Mesothelial cell of epicardium (in vitro differentiated cells): ENCODE measurements at places on chromosomes 1 and 21.

GRCh38 chr1:72122099-72122880, 160.0 kb downstream of the NEGR1 start:
- no peak for DNase-seq

DNA sequence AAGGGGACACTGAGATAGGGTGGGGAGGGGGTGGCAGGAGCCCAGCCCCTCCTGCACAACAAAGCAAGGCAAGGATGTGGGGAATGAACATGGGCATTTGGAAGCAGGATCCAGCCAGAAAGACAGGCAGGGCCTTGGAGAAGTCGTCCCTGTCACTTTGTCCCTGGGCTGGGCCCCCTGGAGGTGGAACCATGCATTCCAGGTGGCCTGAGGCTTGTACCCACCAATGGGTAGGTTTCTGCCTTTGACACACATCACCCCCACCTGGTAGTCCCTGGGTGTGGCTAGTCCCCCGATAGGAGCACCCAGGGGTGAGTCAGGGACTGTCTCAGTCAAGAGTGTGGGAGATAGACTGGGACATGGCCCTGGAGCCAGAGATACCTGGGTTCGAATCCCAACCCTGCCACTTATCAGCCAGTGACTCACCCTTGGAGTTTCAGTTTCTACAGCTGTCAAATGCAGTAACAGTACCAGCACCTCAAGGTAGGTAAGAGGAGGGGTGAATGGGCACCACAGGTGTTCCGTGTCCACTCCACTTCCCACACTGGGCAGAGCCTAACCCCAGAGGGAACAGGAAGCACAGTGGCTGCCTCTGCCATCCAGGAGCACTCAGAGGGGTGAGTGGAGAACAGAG, 10.0 kb downstream of the PLA2G2D start:
- DNase-seq = no peak

DNA sequence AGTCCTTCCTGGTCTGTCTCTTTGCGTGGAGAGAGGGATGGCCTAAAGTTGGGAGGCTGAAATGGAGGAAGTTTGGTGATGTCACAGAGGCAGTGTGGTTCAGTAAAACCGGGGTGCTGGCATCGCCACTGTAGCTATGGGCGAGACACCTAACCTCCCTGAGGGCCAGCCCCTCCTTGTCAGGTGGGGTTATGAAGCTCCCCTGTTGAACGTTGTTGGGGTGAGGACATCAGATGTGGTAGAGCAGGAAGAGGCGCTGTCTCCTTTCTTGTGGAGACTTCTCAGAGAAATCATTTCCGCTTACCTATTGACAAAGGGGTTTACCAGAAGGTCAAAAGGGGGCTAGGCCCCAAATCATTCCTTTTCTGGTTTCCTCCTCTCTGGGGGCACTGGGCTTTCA, 294.7 kb downstream of the SIPA1L2 start:
- DNase-seq = no peak

GRCh38 chr1:9039761-9040658, 13.8 kb upstream of the SLC2A7 start:
- DNase-seq = no peak

DNA sequence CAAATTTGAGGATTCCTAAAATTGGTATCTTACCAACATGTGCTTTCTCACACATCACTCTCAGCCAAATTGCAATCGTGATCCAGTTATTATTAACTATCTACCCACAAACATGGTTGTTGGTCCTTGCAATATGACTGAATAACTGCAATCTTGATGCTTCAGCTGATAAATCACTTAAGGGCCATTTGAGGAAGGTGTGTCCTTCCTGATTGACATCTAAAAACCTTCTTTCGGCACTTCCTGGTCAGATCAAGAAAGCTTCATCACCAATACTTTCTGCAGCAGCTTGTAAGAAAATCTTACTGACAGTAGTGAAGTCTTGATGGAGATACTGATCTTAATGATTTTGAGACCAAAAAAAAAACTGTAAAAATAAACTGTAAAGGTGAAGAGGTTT, 48.5 kb upstream of the KCTD3 start:
- DNase-seq = no peak

DNA sequence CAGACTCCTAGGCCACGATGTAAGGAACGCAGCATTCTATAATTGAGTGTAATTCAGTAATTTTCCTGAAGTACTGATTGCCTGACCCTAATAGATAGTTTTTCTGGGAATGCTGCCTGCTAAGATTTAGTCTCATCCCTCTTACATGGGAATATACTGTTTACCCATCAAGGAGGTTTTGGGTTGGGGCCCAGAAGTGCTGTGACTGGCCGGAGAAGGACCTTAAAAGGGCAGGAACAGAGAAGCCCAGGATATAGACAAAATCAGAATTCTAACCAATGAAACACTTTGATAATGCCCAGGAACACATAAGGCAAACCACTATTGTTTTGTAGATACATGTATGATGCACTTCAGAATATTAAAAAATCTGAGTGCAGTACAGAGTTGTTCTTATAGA, 111.6 kb downstream of the RGS2 start:
- DNase-seq = no peak
